Hematopoietic multipotent progenitor cell treated with erythropoietin and hydrocortisone succinate and interleukin-3 and kit ligand, for 8 days (in vitro differentiated cells): ENCODE measurements at places on chromosomes 4 and X.

DNA sequence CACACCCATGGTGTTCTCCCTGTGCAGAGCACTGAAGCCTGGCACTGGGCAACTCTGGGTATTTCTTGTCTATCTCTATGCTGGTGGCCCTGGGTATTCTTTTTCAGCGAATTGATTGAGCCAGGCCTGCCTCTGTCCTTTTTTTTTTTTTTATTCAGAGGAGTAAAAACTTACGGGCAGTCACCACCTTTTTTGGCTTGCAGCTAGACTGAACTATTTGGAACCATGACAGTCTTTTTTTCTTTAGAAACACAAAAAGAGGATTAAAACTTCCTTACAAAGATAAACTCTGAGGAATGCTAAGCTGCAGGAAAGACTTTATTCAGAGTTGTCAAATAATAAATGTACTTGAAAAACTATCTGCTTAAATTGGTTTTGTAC is 119.2 kb upstream of the STIM2 start:
- no peak for DNase-seq

DNA sequence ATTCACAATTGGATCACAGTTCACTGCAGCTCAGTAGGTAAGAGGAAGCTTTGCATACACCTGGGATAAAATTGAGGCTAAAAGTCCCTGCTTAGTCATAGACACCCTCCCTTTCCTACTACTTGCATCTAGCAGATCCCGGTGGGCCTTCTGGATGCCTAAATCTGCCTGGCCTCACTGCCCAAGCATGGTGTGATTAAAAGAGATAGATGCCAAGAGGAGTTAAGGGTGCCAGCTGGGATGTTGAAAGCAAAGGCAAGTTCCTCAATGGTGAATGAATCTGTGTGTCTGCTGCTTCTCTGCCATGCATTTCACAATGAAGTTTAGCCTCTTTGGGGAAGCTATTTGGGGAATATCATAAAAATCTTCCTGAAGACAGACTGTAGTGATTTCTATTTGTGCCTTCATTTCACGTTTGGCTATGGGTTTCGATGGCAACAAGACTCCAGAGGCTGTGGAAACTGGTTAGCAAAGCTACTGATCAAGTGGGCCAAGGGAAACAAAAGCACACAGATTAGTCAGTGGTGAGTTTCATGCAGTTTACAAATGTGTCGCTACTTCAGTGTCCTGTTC is 534.0 kb downstream of the ANKRD50 start:
- DNase-seq = no peak

DNA sequence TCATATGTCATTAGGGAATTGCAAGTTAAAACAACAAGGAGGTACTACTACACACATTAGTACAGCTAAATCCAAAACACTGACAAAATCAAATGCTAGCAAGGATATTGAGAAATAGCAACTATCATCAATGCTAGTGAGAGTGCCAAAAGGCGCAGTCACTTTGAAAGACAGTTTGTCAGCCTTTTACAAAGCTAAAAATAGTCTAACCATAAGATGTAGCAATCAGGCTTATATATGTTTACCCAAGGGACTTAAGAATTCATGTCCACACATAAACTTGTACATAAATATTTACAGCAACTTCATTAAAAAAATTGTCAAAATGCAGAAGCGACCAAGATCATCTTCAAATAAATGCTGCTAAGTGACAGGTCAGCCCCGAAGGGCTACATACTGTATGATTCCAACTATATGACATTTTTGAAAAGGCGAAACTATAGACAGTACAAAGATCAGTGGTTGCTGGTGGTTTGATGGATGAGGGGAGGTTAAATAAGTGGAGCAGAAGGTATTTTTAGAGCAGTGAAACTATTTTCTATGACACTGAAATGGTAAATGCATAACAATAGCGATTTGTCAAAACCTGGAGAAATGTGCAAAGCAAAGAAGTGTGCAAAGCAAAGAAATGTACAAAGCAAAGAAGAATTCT is 704.8 kb downstream of the ARAP2 start:
- no peak for DNase-seq

DNA sequence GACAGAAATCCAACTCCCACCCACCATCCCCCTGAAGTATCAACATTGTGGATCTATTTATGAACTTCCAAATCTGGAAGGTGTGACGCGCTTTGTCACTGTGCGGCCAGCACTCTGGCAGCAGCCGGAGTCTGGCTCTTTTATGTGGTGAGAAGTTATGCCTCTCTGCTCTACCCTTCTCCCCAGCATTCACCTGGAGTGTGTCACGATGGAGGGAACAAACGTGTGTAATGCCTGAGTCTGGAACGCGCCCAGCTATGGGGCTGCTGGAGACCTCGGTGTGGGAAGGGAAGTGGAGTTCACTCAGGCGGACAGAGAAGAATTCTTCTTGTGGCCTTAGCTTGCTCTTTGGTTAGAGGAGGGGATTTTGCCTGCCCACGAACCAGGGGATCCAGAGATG is 222.1 kb upstream of the RPL34 start:
- DNase-seq = no peak

DNA sequence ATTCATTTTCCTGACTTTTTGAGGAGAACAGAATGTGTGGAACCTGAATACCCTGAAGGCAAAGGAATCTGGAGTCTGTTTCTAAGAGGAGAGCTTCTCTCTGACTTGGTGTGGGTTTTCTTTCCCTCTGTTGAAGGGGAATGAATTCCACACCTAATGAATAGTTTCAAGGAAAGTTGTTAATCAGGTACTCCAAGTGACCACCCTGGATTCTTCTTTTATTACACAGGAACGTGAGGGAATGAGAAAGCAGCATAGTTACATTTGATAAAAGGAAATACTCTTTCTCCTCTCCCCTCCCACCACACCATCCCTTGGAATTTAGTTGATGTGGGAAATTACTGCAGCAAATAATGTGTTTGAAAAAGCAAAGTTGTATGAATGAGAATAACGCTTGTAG is 29.7 kb downstream of the SLIT2 start:
- DNase-seq = no peak

DNA sequence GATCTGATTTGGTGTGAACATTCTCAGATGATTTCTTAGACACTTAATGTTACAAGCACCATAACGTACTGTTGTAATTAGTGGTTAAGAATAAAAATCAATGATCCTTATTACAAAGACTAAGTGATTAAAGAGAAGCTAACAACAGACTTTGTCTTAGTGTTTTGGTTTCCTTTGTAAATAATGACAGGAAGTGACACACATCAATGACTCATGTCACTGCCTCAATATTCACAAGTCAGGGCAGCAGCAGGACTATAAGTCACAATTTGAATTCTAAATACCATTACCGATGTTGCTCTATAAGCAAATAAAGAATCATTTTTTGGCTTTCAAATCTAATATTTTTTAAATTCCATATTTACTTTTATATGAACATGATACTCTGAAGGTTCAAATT is 115.8 kb upstream of the FAT4 start:
- DNase-seq = no peak

- peak; percentile 8 for DNase-seq
Measured at GRCh38 chr4:176792326-176793059, at the start of gene VEGFC. VEGFC (minus strand) TSS chr4:176792922; CDS start chr4:176792311, 611 bp downstream.

GRCh38 chr4:96092151-96092705 is 252.3 kb downstream of the PDHA2 start:
- no peak for DNase-seq

- no peak for DNase-seq
Measured at GRCh38 chrX:95346856-95347255, 1337.8 kb upstream of the DIAPH2 start.

DNA sequence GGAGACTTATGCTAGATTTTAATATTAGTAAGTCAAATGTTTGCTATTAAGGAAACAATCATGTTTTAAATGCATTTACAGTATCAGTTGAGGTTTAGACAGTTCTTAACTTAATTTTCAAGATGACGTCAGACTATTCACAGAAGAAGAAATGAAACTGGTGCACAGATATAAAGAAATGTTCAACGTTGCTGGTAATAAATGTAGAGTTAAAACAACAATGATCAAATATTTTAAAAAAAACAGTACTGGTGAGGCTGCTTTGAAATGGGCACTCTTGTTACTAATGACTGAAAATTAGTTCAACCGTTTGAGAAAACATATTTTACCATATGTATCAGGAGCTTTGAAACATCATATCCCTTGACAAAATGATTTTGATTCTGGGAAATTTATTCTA is 44.2 kb downstream of the ABHD18 start:
- no peak for DNase-seq

DNA sequence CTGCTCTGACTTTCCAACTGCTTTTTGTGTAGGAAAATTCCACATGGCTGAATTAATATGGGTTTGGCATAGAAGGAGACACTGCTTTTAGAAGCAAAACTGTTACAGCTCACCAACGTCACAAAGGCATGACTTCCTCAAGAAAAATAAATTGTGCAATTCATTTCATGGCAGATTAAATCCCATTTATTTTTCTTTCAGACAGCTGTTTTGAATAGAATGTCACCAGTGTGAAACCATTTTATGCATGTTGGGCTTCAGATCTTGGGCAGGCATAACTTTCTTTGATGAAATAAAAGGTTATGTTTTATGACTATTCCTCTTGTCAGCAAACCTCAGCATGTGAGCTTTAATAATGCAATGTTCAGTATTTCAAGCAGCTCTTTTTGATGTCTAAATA is 542.8 kb downstream of the GALNTL6 start:
- DNase-seq = no peak

GRCh38 chr4:4608214-4608537 is 66.3 kb upstream of the STX18 start:
- no peak for DNase-seq

- DNase-seq = peak; percentile 63
Measured at GRCh38 chrX:13699183-13699826, 10.4 kb downstream of the RAB9A start.

DNA sequence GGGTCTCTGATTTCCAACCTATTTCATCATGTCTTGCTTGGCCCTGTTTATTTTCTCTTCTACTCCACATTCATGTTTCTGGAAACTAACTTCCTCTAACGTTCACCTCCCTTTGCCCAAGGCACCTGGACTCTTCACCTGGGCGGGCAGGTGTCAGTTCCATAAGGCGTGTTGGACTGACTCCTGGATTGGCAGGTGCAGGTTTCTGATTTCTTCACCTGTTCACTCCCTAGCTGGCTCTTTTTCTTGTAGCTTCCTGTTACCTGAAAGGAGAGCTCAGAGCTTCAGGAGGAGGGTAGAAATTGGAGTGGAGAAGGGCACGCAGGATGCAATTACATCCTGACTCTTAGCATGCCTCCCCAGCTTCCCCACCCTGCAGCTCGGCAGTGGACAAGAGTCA is 350.8 kb upstream of the KLF3 start:
- DNase-seq = no peak

DNA sequence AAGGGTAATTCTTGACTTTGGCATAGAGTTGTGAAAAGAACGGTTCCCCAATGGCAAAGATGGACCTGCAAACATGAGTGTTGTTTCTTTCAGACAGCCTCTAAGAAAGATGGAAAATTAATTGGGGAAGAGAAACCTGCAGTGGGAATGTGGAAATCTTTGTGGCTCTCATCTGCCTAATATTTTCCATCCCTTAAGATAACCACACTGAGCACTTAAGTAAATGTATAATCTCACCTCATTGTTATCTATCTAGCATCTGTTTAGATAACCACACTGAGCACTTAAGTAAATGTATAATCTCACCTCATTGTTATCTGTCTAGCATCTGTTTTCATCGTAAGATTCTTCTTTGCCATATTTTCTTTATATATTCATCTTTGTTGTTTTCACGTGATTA is 149.3 kb downstream of the NWD2 start:
- no peak for DNase-seq

DNA sequence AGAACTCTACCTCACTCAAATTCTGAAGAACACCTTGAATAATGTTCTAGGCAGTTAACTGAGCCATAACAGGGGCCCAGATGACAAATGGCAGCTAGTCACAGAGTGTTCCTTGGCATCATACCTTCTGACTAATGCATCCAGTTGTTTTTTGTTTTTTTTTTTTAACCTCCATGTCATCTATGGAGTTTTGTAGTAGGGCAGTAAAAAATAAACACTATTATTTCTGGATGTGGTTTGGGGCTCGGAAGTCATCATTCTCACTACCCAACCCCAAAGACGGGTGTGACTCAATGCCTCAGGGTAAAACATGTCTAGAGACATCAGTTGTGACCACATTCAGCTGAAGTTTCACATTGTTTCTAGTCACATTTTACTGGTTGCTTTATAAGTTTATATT is 31.2 kb upstream of the MCF2 start:
- no peak for DNase-seq

GRCh38 chr4:88870428-88870827 is 172.8 kb upstream of the NAP1L5 start:
- no peak for DNase-seq

- no peak for DNase-seq
Measured at GRCh38 chr4:155408796-155409195, 32.0 kb upstream of the MAP9 start.

GRCh38 chrX:80648023-80648422 is 161.7 kb downstream of the BRWD3 start:
- DNase-seq = peak; percentile 30

GRCh38 chr4:110660755-110661154 is 37.9 kb upstream of the PITX2 start:
- DNase-seq = no peak

DNA sequence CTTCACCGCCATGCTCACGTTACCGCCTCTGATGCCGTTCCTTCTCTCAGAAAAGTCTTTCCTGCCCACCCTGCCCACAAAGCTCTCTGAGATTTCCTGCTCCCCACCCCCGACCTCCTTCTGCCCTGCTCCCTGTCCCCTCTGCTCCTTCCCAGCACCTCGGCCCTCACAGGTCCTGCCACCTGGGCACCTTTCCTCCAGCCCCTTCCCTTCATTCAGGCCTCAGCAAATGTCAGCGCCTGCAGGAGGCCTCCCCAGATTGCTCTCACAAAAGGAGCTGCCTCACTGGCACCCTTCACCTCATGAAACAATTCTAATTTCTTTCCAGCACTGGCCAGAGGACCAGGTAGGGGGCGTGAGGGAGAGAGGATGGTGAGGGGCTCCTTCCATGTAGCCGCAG is 33.6 kb upstream of the MXD4 start:
- no peak for DNase-seq

GRCh38 chr4:156767911-156768415 is 203.6 kb downstream of the PDGFC start:
- DNase-seq = no peak

DNA sequence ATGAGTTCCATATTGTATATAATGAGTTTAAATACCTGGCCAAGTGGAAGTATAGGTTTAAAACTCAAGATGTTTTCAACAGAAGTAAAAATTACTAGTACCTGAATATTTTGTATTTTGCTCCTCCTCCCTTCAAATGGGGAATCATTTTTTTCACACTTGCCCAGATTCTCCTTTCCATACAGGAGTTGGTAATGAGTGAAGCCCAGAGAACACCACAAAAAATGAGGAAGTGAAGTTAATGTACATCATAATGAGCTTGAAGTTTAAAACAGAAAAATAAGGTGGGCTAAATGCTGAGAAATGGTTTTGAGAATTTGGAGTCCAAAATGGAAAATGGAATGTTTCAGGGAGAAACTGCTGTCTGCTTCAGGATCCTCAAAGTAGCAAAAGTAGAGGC is 364.8 kb upstream of the EMCN start:
- DNase-seq = no peak
